ENCODE measurements at places on chromosomes 7 and 10.

- no peak for DNase-seq
These were observed 186.0 kb downstream of the SEMA3D start for GRCh38 chr7:85000735-85001350.

GRCh38 chr7:2008101-2008935 lies 224.4 kb downstream of the MAD1L1 start:
- DNase-seq, result no peak

- DNase-seq, result no peak
These were observed 92.0 kb downstream of the ABLIM1 start for GRCh38 chr10:114566064-114566463.

- DNase-seq, result no peak
These were observed 45.5 kb upstream of the GPAM start for GRCh38 chr10:112229096-112229495.

DNA sequence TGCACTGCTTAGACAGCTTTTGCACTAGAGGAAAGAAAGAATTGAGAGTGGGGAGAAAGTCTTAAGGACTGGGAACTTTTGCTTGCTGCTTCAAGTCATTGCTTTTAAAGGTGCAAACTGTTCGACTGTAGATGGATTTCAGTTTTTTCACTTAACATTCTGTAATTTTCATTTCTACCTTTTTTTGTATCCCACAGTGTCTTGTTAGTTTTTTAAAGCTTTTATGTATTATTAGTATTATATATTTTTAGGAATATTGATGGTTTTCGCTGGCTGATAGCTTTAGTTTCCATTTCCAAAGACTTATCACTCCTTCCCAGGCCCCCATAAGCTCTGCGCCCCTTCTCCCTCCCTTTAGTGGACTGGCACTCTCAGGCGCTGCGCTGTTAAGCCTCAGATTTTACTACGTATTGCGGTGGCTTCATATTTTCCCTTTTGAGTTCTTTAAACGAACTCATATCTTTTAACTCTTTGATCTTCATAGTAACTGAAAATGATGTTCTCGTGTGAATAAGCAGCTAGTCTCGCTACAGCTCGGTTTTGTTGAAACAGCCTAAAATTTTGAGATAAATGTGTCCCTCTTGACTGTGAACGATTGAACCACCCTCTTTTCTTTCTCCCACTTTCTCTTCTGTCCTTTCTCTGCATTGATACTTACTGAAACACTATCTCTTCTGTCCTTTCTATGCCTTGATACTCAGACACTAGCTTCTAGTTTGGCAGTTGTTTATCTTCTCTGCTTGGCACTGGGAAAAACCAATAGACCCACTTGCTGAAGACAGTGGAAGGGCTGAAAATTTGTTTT lies 2.5 kb upstream of the ETV1 start:
- DNase-seq, result no peak

DNA sequence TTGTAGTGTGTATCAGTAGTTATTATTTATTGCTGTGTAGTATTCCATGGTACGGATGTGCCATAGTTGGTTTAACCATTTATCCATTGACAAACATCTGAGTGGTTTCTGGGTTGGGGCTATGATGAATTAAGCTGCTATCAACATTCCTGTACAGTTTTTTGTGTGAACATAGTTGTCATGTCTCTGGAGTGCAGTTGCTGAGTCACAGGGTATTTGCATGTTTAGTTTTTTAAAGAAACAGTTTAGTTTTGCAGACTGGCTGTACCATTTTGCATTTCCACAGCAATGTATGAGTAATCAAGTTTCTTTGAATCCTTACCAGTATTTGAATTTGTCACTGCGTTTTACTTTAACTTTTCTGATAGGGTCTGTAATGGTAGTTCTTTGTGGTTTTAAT lies 516.7 kb upstream of the CELF2 start:
- DNase-seq, result no peak

GRCh38 chr7:14894826-14895225 lies 7.7 kb downstream of the DGKB start:
- no peak for DNase-seq

GRCh38 chr10:29588629-29589421 lies 45.9 kb downstream of the SVIL start:
- no peak for DNase-seq

- no peak for DNase-seq
These were observed 123.7 kb downstream of the MPP7 start for GRCh38 chr10:28179006-28179742.

GRCh38 chr7:2760098-2760889 lies 72.3 kb downstream of the AMZ1 start:
- no peak for DNase-seq

- DNase-seq, result no peak
These were observed 190.6 kb downstream of the DIP2C start for GRCh38 chr10:498760-499435.

DNA sequence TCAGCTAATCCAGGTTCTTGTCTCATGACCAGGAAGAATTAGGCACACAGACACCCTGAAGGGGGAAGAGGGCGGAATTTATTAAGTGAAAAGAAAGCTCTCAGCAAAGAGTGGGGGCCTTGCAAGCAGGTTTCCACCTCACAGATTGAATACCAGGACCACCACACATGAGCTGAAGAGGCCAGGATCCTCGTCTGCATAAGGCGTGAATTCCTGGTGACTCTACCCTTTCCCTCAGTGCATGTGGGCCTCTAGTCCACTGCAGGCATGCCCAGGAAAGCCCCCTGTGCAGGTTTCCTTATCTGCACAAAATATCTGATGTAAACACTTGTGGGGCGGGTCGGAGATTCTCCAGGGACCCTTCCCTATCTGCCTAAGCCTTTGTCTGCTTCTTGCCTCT lies 782.1 kb upstream of the LRRN3 start:
- DNase-seq, result no peak

DNA sequence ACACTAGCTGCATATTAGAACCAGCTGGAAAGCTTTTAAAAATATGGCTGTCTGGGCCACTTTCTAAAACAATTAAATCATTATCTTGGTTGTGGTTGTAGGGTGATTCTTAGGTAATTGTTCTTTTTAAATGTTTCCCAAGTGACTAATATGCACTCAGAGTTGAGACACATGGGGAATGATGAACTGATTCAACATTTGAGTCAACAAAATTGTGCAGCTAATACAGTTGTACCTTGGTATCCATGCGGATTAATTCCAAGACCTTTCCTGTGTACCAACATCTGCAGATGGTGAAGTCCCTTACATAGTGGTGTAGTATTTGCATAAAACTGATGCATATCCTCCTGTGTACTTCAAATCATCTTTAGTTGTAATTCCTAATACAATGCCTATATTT lies 242.2 kb downstream of the ATRNL1 start:
- no peak for DNase-seq

GRCh38 chr10:63899673-63900300 lies 378.6 kb downstream of the REEP3 start:
- no peak for DNase-seq

DNA sequence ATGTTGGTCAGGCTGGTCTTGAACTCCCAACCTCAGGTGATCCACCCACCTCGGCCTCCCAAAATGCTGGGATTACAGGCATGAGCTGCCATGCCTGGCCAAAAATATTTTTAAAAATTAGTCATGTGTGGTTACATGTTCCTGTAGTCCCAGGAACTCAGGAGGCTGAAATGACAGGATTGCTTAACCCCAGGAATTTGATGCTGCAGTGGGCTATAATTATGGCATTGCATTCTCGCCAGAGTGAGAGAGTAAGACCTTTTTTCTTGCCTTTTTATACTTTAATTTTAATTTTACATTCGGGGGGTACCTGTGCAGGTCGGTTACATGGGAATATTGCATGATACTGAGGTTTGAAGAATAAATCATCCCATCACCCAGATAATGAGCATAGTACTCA lies 86.6 kb upstream of the ZNF92 start:
- DNase-seq, result no peak

DNA sequence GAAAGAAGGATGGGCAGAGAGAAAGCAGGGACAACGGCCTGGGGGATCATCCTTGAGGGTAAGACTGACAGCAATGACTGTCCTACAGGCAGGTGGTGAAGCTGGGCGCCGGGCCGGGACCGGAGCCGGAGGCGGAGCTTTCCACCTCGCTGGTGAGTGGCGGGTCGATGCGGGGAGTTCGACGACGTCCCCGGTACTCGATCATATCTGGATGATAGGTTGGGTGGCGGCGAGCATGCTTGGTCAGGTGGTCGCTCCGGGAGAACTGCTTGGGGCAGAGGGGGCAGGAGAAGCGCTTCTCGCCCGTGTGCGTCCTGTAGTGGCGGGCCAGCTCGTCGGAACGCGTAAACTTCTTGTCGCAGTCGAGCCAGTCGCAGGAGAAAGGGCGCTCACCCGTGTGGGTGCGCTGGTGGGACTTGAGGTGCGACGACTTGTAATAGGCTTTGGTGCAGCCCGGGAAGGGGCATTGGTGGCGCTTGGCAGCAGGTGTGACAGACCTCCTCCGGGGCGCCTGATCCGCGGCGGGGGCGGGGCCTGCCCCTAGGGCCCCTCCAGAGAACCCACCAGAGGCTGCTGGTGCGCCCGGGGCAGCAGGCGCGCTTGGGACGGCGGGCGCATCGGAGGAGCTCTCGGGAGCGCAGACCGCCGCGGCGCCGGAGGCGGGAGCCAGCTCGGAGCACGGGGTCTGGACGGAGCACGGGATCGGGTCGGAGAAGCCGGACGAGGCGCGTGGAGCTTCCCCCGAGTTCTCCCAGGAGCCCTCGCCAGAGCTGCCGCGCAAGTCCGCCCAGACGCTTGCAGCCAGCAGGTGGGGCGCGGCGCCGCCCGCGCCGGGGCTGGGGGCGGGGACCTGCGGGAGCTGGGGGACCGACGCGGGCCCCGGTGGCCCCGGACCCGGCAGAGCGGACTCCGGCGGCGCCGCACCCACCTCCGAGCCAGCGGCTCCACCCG lies 752 bp downstream of the KLF14 start:
- DNase-seq, result no peak

GRCh38 chr10:71748671-71749191 lies 24.6 kb downstream of the VSIR start:
- peak; percentile 71 for DNase-seq

DNA sequence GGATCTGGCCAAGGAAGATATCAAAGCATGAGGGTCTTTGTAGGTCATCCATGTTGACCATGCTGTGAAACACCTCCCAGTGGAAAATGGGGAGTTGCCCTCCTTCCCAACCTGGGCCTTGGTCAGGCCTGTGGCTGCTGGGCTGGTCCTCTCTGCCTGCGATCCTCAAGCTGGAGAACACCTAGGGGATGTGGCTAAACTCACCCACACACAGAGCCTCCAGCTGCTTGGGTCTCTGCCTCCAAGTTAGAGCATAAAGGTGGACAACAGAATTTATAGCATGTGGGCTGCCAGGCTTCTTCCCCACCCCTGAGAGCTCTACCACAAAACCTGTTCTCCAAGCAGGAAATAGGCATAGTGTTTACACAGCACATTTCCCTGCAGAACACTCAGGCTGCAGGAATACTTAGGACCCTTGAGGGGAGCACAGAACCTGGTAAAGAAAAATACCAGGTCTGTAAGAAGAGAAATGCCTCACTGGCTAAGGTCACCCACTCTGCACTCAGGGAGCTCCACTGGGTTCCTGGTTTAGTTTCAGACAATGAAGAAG lies at the start of gene SFTPA2:
Gene SFTPA2, minus strand, starts transcription at position 248 of the 550 bp plus-strand sequence. CDS start 924 bp downstream, outside the sequence.
- DNase-seq, result no peak

- no peak for DNase-seq
These were observed 427.6 kb downstream of the PHTF2 start for GRCh38 chr7:78226059-78226719.

- no peak for DNase-seq
These were observed 245.0 kb upstream of the SORCS1 start for GRCh38 chr10:107409522-107409921.

- no peak for DNase-seq
These were observed 59.4 kb downstream of the CDK14 start for GRCh38 chr7:90655566-90655965.

GRCh38 chr10:72170263-72170662 lies 45.5 kb upstream of the ANAPC16 start:
- no peak for DNase-seq

GRCh38 chr7:30175180-30175579 lies 40.4 kb downstream of the MTURN start:
- no peak for DNase-seq

DNA sequence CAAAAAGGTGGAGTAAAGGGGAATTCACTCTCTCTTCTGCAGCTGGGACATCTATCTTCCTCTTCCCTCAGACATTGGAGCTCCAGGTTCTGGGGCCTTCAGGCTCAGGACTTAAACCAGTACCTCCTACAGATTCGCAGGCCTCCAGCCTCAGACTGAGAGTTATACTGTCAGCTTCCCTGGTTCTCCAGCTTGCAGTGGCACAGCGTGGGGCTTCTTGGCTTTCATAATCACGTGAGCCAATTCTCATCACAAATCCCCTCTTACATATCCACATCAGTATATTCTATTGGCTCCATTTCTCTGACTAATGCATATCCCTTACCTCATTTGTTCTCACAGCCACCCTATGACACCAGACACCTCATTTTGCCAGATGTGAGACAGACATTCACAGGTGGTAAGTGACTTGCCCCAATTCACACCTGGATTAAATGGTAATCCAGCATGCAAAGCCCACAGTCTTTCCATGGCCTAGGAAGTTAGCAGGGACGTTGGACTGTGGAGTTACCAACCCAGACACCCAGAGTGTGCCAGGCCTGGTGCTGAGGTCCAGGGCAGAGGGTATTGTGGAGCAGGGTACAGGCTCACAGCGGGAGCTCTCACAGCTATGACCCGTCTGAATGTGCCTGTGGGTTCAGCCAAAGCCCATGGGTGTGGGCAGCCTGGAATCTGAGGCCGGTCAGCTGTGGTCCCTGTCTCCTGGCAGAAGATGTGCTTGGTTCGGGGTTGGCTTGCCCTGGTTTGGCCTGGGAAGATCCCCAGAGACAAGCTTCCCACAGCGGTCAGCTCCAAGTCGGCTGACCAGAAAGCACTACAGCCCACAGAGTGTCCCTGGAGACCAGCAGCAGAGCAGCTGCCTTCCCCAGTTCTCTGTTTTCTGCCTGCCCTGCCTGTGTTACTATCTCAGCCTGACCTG lies 18.4 kb upstream of the ZCCHC24 start:
- DNase-seq, result no peak

- no peak for DNase-seq
These were observed 165.0 kb upstream of the HDAC9 start for GRCh38 chr7:18330548-18330947.

- DNase-seq, result no peak
These were observed 59.4 kb downstream of the MTPN start for GRCh38 chr7:135917721-135918120.

Measured in stimulated activated CD4-positive, alpha-beta T cell treated with anti-CD3 and anti-CD28 coated beads, Interleukin-15, amount 100 ng/mL, for 1 hour (primary cell).